GM19239 (cell line): ENCODE measurements at places on chromosomes 1 and 21.

GRCh38 chr21:46092811-46093667 lies 4.9 kb upstream of the COL6A2 start:
- DNase-seq, result no peak

DNA sequence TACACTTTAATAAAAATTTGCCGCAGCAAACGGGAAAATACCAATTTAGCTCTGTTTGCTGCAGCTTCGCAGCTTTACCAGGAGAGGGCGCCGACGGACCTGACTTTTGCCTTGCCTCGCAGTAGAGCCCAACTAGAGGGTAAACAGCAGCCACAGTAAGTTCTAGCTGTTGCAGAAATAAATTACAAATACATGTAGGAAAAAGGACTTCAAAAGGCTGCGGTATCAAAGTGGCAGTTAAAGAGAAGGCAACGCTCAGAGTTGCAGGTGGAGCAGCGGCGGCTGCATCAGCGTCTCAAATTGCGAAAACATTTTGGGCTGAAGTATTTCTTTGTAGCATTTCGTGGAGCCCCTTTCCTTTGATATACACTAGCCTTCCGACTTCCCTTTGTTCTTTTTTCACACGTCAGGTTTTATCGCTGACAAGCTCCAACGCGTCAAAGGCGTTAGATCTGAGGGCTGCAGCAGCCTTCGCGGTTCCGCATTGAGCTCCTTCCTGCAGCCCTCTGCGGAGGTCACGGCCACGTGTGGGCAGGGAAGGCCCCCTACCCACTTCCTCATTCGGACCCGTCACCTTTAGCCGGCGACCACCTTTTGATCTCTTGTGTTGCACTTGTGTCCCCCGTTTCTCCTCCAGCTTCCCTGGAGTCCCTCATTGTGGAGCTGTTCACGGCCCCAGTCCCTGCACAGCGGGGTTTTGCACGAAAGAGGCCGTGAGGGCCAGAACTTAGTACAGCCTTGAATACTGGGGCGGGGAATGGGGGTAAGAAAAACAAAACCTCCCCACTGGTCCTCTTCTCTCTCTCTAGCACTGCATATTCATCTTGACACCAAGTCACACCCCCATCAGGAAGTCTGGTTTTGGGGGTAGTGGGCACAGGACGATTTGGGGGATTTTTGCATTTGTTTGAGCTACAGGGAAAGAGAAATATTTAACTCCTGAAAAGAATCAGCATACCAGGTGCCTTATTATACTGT lies 72.8 kb downstream of the S1PR1 start:
- DNase-seq, result no peak

- no peak for DNase-seq
Observed at GRCh38 chr1:157310401-157310800, 172.2 kb upstream of the ETV3 start.

DNA sequence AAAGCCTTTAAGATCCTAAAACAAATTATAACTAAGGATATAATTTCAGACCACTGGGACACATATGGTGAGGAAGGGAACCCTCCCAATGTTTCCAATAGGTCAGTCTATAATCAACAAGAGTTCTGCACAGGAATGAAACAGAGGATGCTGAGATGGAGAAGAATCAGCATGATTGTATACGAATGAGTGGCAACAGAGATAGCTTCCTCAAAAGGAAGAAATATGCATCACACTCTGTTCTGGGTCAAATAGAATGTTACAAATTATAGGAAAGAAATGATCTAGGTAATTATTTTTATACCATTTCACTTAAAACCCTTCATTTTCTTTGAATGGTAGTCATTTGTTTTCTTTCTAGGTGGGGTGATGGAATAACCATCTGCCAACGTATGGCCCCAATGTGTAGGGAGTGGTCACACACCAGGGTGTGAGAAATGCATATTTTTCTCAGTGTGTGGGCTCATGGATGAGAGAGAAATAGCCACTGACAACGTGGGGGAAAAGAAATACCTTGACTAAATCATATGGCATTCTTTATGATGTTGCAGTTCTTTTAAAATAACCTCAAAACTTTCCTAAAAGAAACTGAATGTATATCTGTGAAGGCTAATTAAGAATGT lies 104.6 kb upstream of the IVNS1ABP start:
- no peak for DNase-seq

GRCh38 chr1:53326598-53327181 lies 1.2 kb downstream of the LRP8 start:
- DNase-seq, result peak; percentile 52

- DNase-seq, result no peak
Observed at GRCh38 chr1:16191916-16192546, 20.4 kb downstream of the ARHGEF19 start.

DNA sequence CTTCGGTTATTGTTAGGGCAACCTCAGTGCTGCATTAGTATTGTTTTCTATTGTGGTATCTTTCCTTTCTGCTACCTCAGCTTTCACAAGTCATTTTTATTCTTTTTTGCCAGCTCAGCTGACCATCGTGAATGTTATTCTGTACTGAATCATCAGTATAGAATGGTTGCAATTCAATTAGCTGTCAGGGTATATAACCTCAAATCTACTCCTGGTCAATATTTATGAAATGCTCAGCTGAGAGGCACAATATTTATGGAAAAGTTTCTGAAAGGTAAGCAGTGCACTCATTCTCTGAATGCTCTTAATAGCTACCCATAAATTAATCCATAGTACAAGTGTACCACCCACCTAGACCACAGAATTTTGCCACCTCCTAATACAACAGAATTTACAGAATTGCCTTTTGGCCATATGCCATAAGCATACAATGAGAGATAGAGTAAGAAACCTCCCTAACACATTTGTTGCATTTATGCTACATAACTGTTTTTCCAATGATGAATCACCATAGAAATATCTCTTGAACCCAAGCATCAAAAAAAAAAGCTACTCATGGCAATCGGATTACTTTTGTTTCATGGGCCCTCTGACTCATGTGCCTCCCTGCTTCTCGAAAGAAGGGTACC lies 732.6 kb upstream of the CHRM3 start:
- DNase-seq, result no peak

- no peak for DNase-seq
Observed at GRCh38 chr1:201269900-201270410, 13.4 kb upstream of the PKP1 start.

DNA sequence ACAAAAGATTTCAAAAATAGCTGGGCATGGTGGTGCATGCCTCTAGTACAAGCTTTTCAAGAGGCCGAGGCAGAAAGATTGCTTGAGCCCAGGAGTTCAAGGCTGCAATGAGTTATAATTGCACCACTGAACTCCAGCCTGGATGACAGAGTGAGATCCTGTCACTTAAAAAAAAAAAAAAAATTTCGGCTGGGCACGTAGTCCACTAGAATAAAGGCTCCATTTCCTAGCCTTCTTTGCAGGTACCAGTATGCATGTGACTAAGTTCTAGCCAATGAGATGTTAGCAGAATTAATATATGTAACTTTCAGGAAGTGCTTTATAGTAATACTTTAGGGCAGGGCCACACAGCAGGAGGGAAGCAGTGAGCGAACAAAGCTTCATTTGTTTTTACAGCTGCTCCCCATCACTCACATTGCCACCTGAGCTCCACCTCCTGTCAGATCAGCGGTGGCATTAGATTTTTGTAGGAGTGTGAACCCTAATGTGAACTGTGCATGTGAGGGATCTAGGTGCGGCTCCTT lies 28.8 kb upstream of the SYDE2 start:
- DNase-seq, result no peak

- no peak for DNase-seq
Observed at GRCh38 chr1:22953057-22953739, 19.5 kb downstream of the LACTBL1 start.

DNA sequence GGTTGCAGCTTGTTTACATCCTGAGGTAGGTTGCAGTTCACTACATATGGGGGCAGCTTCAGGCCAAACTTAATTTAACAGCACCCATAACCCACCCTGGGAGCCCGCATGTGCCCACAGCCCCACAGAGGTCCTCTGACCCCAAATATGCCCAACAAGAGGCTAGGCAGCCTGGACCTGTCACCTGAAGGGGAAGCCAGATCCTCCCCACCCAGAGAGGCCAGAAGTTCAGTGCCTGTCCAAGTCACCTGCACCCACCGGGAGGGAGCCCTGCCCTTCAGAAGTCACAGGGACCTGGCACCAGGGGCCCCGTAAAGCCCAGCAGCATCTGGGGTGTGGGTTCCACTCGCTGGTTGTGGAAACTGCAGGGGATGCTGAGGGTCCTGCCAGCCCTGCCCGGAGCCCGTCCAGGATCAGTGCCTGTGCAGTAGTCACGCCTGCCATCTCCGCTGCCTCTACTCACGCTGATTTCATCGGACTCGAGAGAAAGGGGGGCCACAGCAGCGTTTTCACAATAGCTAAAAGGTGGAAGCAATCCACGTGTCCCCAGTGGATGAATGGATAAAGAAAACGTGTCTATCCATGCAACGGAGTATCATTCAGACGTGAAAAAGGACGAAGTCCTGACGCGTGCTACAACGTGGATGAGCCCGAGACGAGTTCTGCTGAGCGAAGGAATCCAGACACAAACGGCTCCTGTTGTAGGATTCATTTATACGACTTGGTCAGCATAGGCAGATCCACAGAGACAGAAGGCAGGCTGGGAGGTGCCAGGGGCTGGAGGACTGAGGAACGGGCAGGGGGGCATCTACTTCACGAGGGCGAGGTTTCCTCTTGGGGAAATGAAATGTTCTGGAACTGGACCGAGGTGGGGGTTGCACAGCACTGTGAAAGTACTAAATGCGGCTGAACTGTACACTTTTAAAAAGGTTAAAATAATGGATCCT lies 33.9 kb upstream of the COL6A2 start:
- no peak for DNase-seq

GRCh38 chr21:26130249-26130881 lies 40.2 kb downstream of the APP start:
- DNase-seq, result no peak

DNA sequence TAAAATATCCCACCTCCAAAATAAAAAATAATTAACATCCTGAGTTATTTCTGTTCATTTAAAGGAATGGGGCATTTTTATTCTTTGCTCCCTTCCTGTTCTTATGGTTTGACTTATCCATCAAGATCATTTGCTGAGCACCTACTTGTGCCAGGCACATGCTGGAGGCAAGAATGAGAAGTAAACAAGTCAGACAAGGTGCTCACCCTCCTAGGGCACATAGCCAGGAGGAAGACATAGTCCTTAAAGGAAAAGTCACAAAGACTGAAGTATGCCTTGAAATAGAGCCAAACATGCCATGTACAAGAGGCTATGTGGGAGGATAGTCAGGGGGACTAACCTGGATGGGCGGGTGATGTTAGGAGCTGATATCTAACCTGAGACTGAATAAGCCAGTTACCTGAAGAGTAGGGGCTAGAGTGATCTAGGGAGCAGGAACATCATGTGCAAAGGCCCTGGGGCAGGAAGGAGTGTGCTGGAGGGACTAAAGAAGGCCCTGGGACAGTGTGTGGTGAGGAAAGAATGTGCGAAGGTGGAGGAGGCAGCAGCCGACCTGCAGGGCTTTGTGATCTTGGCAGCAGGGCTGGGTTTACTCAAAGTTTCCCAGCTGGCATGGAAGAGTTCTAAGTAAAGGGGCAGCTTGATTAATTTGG lies 233.5 kb downstream of the MATN1 start:
- no peak for DNase-seq

DNA sequence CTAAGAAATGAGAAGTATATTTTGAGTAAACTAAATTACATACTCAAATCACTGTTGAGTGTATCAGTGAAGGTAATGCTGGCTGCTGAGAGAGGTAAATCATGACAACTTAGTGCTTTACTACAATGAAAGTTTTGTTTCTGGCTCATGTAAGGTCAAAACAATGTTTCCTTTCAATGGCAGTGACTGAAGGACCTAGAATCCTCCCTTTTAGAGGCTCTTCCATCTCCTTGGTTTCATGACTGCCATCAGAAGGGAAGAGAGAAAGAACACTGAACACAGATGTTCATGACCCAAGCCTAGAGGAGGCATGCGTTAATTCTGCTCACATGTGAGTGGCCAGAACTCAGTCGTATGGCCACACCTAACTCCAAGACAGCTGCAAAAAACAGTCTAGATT lies 130.6 kb downstream of the AKT3 start:
- DNase-seq, result no peak
